ENCODE measurements at places on chromosomes 1 and 21. TPM values are rescaled to one million over a fixed set of nuclear protein-coding genes. Genes with fewer than 3 reads are reported as not detected.

MTARC2 gene
- 31.0 TPM for total RNA-seq

KANK4 gene
- total RNA-seq = 6.2 TPM

RNU1-2 gene
- total RNA-seq = under 0.01 TPM

GNAT2 gene
- total RNA-seq = not detected

TMEM240 gene
- total RNA-seq = 6.7 TPM

GPR52 gene
- total RNA-seq = 4.4 TPM

SMG7 gene
- total RNA-seq = 47.5 TPM

CGN gene
- 5.9 TPM for total RNA-seq

BEND5 gene
- 10.3 TPM for total RNA-seq

SPRR2G gene
- total RNA-seq = not detected

THEMIS2 gene
- total RNA-seq = 7.3 TPM

TRAF5 gene
- total RNA-seq = 63.8 TPM

CHI3L1 gene
- total RNA-seq = 0.53 TPM

NDUFS2 gene
- 71.9 TPM for total RNA-seq

EXO1 gene
- 7.9 TPM for total RNA-seq

TEKT2 gene
- 0.37 TPM for total RNA-seq

NEK2 gene
- total RNA-seq = 13.1 TPM

SPRR2E gene
- total RNA-seq = not detected

DCST1 gene
- total RNA-seq = not detected

SRGAP2C gene
- total RNA-seq = 26.8 TPM

HENMT1 gene
- total RNA-seq = 11.4 TPM

LIPI gene
- not detected for total RNA-seq

MIS18A gene
- 11.6 TPM for total RNA-seq

GBP1 gene
- total RNA-seq = 68.6 TPM

ARHGAP29 gene
- 72.0 TPM for total RNA-seq

CLCA1 gene
- total RNA-seq = not detected

NBPF15 gene
- total RNA-seq = 47.6 TPM

OR10J5 gene
- total RNA-seq = not detected

DSCAM gene
- total RNA-seq = 0.21 TPM

WNT3A gene
- not detected for total RNA-seq

PARP1 gene
- 58.4 TPM for total RNA-seq

LRRC53 gene
- not detected for total RNA-seq

GOLT1A gene
- 2.1 TPM for total RNA-seq

KIAA1614 gene
- total RNA-seq = 5.8 TPM

SFN gene
- total RNA-seq = 8.6 TPM

OR2T2 gene
- not detected for total RNA-seq

KIF21B gene
- total RNA-seq = 1.5 TPM

ACOT7 gene
- total RNA-seq = 6.9 TPM

FAM151A gene
- not detected for total RNA-seq

CNIH3 gene
- total RNA-seq = 5.8 TPM

ADGRB2 gene
- 13.4 TPM for total RNA-seq

RXFP4 gene
- total RNA-seq = not detected

YOD1 gene
- 18.1 TPM for total RNA-seq

DTL gene
- total RNA-seq = 20.7 TPM

CLCA4 gene
- total RNA-seq = 38.1 TPM

RNF11 gene
- 130 TPM for total RNA-seq

RGS5 gene
- 197 TPM for total RNA-seq

TEX50 gene
- total RNA-seq = not detected

CYP4A22 gene
- not detected for total RNA-seq

SMCP gene
- total RNA-seq = not detected

SPATA6 gene
- 63.2 TPM for total RNA-seq

C1QC gene
- 25.4 TPM for total RNA-seq
